ENCODE measurements at places on chromosomes 2 and 18. TPM values are rescaled to one million over a fixed set of nuclear protein-coding genes. Genes with fewer than 3 reads are reported as not detected.

Gene EFEMP1
- total RNA-seq = 1,498 TPM

- DNase-seq = no peak
Observed at GRCh38 chr18:3525870-3526420, 76.0 kb downstream of the TGIF1 start.

DNA sequence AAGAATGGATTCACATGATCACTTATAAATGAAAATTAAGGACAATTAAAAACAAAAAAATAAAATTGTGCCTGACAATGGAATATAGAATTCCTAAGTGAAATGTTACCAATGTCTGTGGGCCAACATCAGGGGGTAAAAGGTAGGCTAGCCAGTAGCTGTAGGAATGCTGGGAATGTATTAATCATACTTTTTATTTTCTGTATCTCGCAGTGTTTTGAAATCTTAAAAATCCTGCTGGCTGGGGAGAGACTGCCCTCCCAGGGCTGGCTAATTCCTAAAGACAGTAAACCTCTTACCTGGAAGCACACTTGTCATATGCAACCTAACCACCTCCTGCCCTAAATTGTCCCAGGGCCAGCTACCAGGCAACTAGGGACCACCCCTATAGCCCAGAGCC, 69.8 kb downstream of the REV1 start:
- DNase-seq = peak; percentile 56

GRCh38 chr2:27025861-27026851, 6.6 kb upstream of the TMEM214 start:
- no peak for DNase-seq

- no peak for DNase-seq
Observed at GRCh38 chr2:62806231-62806630, 100.7 kb downstream of the EHBP1 start.

DNA sequence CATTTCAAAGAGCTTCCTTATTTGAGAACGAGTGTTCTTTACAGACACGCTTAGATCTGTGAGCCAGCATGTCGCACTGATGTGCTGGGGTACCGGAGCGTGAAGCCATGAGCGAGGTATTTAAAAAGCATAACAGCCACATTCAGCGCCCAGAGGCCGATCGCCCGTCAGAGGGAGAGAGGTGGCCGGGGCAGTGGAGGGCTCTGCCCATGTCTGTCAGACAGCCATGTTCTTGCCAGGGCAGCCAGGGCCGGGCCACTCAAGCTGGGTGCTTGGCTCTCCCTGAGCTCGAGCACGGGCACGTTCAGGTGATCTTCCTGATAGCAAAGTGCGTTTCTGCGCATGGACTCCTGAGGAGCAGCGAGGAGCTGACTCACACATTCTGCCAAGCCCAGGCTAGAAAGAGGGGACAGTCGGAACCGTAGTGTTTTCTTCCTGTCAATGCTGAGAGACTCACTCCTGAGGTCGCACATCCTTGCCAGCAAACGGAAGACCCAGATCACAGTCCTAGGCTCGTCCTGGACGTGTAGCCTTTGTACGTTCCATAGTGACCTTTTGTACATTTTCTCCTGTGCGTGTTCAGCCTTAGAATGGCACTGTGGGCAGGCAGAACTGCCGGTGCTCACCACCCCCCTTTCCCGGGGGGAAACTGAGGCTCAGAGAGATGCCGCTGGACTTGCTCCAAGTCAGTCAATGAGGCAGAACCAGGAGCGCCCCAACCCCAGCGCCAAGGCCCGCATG, 100.7 kb downstream of the NFATC1 start:
- no peak for DNase-seq

Gene NOL4
- total RNA-seq = not detected

- peak; percentile 87 for DNase-seq
Observed at GRCh38 chr2:236776695-236777251, 207.1 kb downstream of the ACKR3 start.

Gene EDAR
- total RNA-seq = not detected

Gene DSEL
- 132 TPM for total RNA-seq

GRCh38 chr18:49723648-49724180, 89.6 kb downstream of the ACAA2 start:
- no peak for DNase-seq

Gene CCBE1
- total RNA-seq = 11.4 TPM
